Left lung (tissue), 14 donors: ENCODE measurements at places on chromosomes 6 and 20. TPM values are rescaled to one million over a fixed set of nuclear protein-coding genes. Genes with fewer than 3 reads are reported as not detected.
A peak's percentile ranks its signal among the peaks of the same experiment; 100 is the strongest.

Gene RCAN2
- total RNA-seq = 35.8 TPM

DNA sequence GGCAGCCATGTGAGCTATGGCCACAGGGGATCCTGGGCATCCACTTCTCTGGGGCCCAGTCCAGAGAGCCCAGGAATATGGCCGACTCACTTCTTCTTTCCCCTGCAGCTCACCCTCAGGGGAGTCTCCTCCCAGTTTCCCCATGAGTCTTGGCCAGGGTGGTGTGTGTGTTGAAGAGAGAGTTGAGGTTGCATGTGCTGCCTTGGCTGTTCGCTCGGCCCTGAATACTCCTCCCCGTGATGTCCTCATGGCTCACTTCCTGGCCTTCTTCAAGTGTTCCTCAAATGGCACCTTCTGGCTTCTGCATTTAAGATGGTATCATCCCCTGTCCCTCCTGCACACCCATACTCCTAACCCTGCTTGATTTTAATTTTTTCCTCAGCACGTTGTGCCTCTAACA, 3.2 kb upstream of the TREML1 start:
- no peak overlapping the region for H3K4me3 ChIP-seq
- H3K27ac ChIP-seq = no peak overlapping the region
- no peak for DNase-seq
- H3K4me1 ChIP-seq = peaks cover 6% of the 10 kb centered on the region
- H3K36me3 ChIP-seq = no peaks in the 10 kb centered on the region

GRCh38 chr20:23214903-23215302, 128.8 kb upstream of the CD93 start:
- no peak for DNase-seq
- H3K36me3 ChIP-seq = no peaks in the 10 kb centered on the region
- no peak overlapping the region for H3K27ac ChIP-seq
- no peak overlapping the region for H3K4me3 ChIP-seq

Gene ARG1
- total RNA-seq = 0.32 TPM

GRCh38 chr6:125746731-125747588, 2.5 kb upstream of the HEY2 start:
- H3K36me3 ChIP-seq = no peaks in the 10 kb centered on the region
- H3K4me3 ChIP-seq = peak overlapping the region; percentile 72
- peak; percentile 52 for DNase-seq
- peaks cover 48% of the 10 kb centered on the region for H3K4me1 ChIP-seq
- H3K27ac ChIP-seq = peak overlapping the region; percentile 77

GRCh38 chr6:26363882-26364701, 906 bp upstream of the BTN3A2 start:
- peak overlapping the region; percentile 55 for H3K4me3 ChIP-seq
- DNase-seq = peak; percentile 18
- H3K36me3 ChIP-seq = no peaks in the 10 kb centered on the region

Gene ENPP4
- 17.7 TPM for total RNA-seq

DNA sequence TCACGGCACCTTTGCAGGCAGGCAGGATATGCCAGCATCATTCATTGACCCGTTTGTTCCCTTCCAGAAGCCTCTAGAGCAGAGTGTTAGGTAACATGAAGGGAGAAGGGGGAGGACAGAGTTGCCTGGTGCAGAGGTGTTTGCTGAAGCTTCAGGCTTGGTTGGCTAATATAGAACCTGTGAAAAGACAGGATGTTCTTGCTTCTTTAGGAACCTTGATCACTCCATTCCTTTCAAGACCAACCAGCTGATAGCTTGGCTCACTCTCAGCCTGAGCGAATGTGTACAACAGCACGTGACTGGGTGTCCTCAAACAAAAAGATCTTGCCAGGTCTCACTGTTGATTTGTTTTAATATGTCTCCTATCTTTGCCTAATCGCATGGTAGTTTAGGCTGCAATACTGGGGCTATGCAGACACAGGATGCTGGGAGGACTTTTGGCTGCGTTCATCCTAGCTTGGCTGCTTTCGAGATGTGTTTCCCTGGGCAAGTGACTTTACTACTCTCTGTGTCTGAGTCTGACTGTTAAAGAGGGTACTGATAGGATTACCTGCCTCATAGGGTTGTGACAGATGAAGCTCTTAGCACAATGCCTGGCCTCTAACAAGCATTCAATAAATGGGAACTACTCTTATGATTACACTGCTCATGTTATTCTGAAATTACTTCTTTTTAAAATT, 16.0 kb downstream of the SHLD1 start:
- no peaks in the 10 kb centered on the region for H3K4me1 ChIP-seq
- no peaks in the 10 kb centered on the region for H3K36me3 ChIP-seq
- H3K27me3 ChIP-seq = no peaks in the 10 kb centered on the region
- no peak overlapping the region for H3K27ac ChIP-seq

GRCh38 chr6:162337412-162337811, 390.2 kb downstream of the PRKN start:
- no peaks in the 10 kb centered on the region for H3K27me3 ChIP-seq
- no peak overlapping the region for H3K27ac ChIP-seq
- H3K4me1 ChIP-seq = no peaks in the 10 kb centered on the region
- no peak for DNase-seq

DNA sequence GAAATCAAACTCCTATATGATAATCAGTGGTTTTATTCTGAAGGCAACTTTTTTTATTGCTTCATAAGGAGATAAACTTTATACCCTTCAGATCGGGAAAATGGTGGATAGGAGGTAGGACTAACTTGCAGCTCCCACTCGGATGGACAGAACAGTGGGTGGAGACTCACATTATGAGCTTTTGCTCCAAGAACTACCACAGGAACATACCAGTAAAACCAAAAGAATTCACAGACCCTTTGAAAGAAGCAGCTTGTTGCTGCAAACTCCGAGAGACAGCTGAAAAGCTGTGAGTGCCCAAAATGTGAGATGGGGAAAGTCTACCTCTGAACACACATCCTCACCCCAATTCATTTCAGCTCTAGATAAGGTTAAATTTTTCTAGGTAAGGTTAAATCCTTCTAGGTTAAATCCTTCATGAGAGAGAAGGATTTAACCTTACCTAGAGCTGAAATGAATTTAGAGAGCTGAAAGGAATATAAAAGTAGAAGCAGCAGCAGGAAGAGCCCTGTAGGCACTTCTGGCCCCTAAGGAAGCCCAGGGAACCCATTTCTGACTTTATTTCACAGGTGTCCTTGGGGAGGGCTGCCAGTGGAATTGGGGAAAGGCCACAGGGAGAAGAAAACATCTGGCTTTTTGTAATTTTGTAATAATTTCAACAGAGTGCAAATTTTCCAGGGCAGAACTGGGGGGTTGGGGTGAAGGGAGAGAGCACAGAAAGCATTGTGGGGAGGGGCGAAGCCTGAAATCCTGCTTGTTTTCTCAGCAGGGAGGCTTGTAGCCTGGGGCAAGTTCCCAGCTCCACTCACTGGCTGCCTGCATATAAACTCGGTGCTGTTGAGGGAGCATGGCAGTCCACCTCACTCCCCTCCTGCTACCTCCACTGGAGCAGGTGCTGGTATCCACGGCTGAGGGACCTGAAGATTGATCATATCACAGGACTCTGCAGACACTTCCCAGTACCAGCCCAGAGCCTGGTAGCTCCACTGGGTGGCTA, 65.9 kb upstream of the HCRTR2 start:
- no peaks in the 10 kb centered on the region for H3K36me3 ChIP-seq
- no peak for DNase-seq
- H3K27me3 ChIP-seq = no peaks in the 10 kb centered on the region
- no peak overlapping the region for H3K4me3 ChIP-seq
- H3K4me1 ChIP-seq = no peaks in the 10 kb centered on the region

DNA sequence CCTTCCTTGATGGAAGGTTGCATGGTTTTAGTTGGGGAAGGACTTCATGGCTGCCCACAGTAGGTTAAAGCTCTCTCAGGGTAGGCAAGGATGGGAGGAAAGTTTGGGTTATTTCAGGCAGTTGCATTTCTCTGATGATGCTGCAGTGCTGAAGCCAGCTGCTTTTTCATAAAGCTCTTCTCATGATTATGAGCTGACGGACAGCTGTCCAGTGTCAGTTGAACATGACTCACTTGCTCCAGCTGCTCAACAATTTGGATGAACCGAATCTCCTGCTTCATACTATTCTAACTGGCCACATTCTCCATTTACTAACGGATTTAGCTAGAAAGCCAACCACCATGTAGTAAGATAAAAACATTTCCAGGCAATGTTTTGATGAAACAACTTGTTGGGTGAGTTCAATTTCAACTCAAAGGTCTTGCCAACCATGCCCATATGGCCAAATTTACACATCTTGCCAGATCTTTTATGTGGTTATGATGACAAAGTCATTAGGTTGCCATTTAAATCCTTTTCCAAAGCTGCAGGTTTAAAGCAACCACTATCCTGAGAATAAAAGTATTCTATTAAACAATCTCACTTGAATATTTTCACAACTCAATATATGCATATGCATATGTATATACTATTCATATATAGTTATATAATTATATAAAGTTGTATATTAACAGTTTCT, 125.9 kb downstream of the HS3ST5 start:
- no peak for DNase-seq
- H3K27me3 ChIP-seq = no peaks in the 10 kb centered on the region
- no peak overlapping the region for H3K27ac ChIP-seq
- H3K36me3 ChIP-seq = no peaks in the 10 kb centered on the region
- H3K4me1 ChIP-seq = no peaks in the 10 kb centered on the region

- peaks cover 4% of the 10 kb centered on the region for H3K4me1 ChIP-seq
- no peak overlapping the region for H3K4me3 ChIP-seq
- no peaks in the 10 kb centered on the region for H3K36me3 ChIP-seq
- no peak for DNase-seq
- no peaks in the 10 kb centered on the region for H3K27me3 ChIP-seq
- no peak overlapping the region for H3K27ac ChIP-seq
Measured at GRCh38 chr20:35237486-35237885, 11.0 kb downstream of the MMP24 start.

Gene TMEM170B
- 10.1 TPM for total RNA-seq

- H3K36me3 ChIP-seq = no peaks in the 10 kb centered on the region
- no peak overlapping the region for H3K4me3 ChIP-seq
- H3K27ac ChIP-seq = no peak overlapping the region
- no peaks in the 10 kb centered on the region for H3K27me3 ChIP-seq
- no peak for DNase-seq
Measured at GRCh38 chr6:109336221-109336961, 45.9 kb downstream of the CD164 start.

Gene SPTLC3
- total RNA-seq = 25.0 TPM

GRCh38 chr6:81683912-81684311, 68.6 kb downstream of the TENT5A start:
- no peak for DNase-seq
- no peaks in the 10 kb centered on the region for H3K36me3 ChIP-seq
- no peaks in the 10 kb centered on the region for H3K4me1 ChIP-seq
- H3K27ac ChIP-seq = no peak overlapping the region
- H3K27me3 ChIP-seq = no peaks in the 10 kb centered on the region
- no peak overlapping the region for H3K4me3 ChIP-seq

Gene OR10C1
- total RNA-seq = not detected

Gene SLC32A1
- total RNA-seq = not detected

Gene WFDC10B
- total RNA-seq = 0.44 TPM

DNA sequence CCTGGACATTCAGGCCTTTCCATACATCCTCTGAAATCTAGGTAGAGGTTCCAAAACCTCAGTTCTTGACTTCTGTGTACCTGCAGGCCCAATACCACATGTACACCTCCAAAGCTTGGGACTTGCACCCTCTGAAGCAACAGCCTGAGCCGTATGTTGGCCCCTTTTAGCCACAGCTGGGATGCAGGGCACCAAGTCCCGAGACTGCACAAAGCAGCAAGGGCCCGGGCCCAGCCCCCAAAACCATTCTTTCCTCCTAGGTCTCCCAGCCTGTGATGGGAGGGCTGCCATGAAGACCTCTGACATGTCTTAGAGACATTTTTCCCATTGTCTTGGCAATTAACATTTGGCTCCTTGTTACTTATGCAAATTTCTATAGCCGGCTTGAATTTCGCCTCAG, 107.4 kb upstream of the FRMD1 start:
- no peak for DNase-seq
- H3K27me3 ChIP-seq = no peaks in the 10 kb centered on the region
- no peak overlapping the region for H3K4me3 ChIP-seq
- H3K4me1 ChIP-seq = no peaks in the 10 kb centered on the region
- H3K27ac ChIP-seq = no peak overlapping the region

DNA sequence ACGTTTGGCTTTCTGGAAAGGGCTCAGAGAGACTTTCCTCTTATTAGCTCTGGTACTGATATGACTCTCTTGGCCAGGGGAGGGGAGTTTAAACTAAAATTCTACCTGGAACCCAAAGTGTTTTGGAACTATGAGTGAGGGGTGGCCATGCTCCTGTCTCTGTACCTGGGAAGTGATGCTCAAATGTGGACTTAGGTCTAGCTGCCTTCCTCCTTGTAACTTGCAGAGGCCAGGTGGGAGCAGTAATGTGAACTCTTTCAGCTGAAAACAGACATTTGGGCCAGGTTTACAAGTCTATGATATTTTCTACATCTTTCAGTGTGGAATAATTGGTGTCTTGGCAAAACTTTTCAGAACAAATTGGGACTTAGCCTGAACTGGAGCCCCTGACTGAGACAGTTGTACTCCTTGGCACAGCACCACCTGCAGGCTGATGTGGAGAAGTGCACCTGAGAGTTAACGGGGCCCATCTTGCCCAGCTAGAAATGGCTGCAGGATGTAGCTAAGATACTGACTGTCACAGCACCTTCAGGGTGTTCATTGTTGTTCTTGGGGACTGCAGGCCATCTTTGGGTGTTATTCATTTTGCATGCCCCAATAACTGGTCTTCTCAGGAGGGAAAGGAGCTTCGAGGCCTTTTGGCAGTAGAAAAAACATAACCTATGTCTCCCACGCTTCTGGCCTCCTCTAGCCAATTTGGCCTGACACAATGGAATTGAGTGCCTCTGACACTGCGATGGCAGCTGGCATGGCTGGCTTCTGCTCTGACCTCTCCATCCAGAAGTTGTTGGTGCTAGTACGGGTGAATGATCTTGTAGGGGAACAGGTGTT, 37.1 kb downstream of the CD109 start:
- no peaks in the 10 kb centered on the region for H3K36me3 ChIP-seq
- DNase-seq = no peak
- H3K27ac ChIP-seq = no peak overlapping the region
- H3K4me3 ChIP-seq = no peak overlapping the region
- H3K27me3 ChIP-seq = no peaks in the 10 kb centered on the region
- H3K4me1 ChIP-seq = no peaks in the 10 kb centered on the region

Gene LRRC73
- total RNA-seq = 0.52 TPM

Gene COL11A2
- total RNA-seq = 0.45 TPM

- DNase-seq = no peak
- H3K4me1 ChIP-seq = peaks cover 10% of the 10 kb centered on the region
- no peaks in the 10 kb centered on the region for H3K27me3 ChIP-seq
- no peak overlapping the region for H3K27ac ChIP-seq
Measured at GRCh38 chr6:135996668-135997067, 145.2 kb downstream of the PDE7B start.

GRCh38 chr20:21272279-21272678, 30.9 kb upstream of the XRN2 start:
- no peaks in the 10 kb centered on the region for H3K4me1 ChIP-seq
- no peak overlapping the region for H3K4me3 ChIP-seq
- H3K36me3 ChIP-seq = no peaks in the 10 kb centered on the region
- DNase-seq = no peak

DNA sequence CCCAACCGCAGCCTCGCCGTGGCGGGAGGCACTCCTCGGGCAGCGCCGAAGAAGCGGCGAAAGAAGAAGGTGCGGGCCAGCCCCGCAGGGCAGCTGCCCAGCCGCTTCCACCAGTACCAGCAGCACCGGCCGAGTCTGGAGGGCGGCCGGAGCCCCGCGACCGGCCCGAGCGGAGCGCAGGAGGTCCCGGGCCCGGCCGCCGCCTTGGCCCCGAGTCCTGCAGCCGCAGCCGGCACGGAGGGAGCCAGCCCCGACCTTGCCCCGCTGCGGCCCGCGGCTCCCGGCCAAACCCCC, 525 bp downstream of the PNRC1 start:
- no peaks in the 10 kb centered on the region for H3K4me1 ChIP-seq
- H3K27ac ChIP-seq = peak overlapping the region; percentile 100
- no peak for DNase-seq
- no peaks in the 10 kb centered on the region for H3K27me3 ChIP-seq
- H3K4me3 ChIP-seq = peak overlapping the region; percentile 84

- H3K27me3 ChIP-seq = no peaks in the 10 kb centered on the region
- no peak overlapping the region for H3K4me3 ChIP-seq
- no peak overlapping the region for H3K27ac ChIP-seq
Measured at GRCh38 chr20:52145587-52145986, 46.0 kb downstream of the ZFP64 start.
